ENCODE measurements at places on chromosomes 13 and 19. TPM values are rescaled to one million over a fixed set of nuclear protein-coding genes. Genes with fewer than 3 reads are reported as not detected.

- DNase-seq, result no peak
Measured at GRCh38 chr13:41971848-41972247, 10.9 kb upstream of the VWA8 start.

DNA sequence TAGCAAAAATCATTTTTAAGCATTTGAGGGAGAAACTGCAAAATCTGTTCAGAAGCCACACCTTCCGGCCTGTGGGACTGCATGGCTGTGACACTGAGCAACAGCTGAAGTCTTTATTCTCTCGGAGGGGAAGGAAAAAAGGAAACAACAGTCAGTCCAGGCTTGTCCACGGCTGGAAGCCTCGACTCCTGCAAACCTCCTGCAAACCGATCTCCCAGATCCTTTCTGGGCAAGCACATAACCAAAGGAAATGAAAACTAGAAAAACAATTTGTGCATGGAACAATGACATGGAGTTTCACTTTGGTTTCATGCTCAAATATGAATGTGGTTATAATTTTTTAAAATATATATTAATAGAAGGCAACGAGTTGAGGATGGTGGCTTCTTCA, 1.0 kb downstream of the COL4A1 start:
- DNase-seq, result no peak

GRCh38 chr13:107585469-107586180, 629.7 kb downstream of the LIG4 start:
- DNase-seq, result no peak

GRCh38 chr19:54462655-54463530, 685 bp downstream of the LENG9 start:
- peak; percentile 72 for DNase-seq

DNA sequence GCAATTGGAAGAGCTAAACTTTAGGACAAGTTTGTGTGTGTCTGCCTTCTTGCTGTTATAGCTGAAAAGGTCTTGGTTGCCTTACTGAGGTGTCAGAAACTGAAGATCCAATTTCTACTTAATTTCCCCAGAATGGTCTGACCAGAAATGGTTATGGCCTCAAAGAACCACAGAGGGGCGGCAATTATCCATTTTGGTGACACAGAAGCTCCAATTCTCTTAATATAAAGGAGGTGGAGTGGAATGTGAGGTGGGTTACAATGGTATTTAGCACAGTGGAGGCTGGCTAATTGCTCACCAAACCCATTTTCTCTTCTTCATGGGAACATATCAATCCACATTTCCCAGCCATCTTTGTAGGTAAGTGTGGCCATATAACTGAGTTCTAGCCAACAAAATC, 1157.2 kb downstream of the OLFM4 start:
- peak; percentile 36 for DNase-seq

GRCh38 chr19:8445488-8446001, 770 bp downstream of the HNRNPM start:
- DNase-seq, result peak; percentile 60

GRCh38 chr19:29590278-29590677, 15.8 kb upstream of the POP4 start:
- no peak for DNase-seq

GRCh38 chr13:24986826-24987225, 109.1 kb upstream of the PABPC3 start:
- DNase-seq, result no peak

DNA sequence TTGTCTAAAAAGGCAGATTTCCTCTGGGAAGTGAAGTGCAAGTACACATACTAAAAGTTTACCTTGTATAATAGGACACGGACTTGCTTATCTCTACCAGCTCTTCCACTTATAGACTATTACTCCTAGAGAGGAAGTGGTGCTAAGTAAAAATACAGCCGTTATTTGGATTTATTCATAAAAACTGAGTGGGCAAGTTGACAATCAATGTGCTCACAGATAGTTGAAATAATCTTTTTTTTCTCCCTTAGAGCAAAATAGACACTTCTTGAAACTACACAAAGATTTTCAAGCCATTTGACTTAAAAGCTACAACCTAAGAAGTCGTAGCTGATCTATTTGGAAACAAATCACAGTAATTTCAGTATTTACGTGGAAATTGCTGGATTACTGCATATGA, 2584.7 kb upstream of the PCDH20 start:
- DNase-seq, result no peak

DNA sequence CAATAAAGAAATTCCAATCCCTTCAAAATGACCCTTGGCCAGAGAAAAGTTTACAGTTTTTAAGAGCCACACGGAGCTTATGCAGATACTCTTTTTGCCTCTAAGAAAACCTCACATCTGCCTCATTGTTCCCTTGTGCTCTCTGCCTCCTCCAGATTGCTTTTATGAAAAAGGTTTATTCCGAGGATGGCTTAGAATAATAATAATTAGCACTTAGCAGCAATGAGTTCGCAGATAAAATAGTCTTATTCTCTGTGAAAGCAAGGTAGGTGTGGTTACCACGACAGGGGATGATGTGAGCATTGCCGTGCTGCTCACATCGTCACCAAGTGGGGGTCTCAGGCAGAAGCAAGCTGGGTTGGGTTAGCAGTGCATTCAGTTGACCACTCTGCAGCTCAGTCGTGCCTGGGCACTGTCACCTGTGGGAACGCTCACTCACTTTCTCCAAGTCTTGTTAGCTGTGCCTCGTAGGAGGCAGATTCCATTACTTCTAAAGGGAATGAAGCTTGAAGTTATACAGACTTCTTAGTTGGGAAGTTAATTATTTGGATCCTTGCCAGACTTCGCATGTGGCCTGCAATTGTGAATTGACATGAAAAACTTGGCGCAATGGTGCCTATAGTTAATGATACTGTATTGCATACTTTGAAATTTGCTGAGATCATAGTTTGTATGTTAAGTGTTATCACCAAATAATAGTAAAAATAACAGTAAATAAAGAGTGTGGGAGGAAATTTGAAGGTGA, 157.2 kb downstream of the MYO16 start:
- no peak for DNase-seq

DNA sequence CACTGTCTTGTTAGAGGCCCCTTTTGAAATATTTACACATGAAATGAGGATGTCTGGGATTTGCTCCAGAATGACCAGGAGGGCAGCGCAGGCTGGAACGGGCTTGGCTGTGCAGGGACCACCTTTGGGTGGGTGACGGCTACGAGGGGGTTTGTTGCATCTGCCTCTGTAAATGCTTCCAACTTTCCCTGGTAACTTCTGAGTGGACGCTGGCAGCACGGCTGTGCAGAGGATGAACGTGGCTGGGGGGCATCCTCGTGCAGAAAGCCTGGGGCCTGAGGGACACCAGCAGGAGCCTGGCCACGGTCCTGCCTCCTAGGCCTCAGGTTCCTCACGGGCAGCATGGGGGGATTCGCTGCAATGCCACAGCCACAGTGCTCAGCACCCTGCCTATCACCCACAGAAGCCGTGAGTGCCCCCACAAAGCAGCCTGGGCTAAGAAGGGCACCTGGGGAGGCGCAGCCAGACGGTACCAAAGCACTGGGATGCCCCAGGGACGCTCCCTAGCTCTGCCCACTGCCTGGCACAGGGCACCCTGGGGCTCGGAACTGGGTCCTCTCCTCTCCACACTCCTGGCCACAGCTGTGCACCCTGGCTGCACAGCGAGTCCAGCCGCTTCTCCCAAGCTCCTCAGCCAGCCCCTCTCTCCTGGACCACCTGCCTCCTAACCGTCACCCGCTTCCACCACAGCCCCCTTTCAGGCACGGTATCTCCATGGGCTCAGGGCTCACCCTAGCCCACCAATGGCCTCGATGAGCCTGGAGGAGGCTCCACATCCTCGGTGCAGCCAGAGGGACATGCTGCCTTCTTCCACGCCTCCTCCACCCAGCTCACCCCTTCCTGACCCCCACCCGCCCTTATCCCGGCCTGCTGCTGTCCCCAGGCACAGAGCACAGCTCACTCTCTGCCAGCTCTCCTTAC, 44.5 kb downstream of the MLLT1 start:
- DNase-seq, result no peak

DNA sequence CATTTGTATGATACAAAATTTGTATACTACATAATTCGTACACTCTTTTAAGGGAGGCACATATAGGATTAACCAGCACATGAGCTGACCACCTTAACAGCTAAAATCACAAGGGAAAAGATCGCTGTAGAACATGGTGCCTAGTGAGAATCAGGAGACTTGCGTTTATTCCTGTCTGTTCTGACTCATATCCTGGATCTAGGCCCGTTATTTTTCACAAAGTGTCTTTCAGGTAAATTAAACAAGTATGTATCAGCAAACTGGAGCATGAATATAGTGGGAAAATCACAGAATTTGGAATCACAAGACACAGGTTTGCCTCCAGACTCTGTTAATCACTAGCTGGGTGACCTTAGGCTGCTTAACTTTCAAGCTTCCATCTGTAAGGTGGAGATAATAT, 47.5 kb upstream of the ESD start:
- DNase-seq, result no peak

The COX7A1 gene
- total RNA-seq, result 62.3 TPM

The NPAS1 gene
- 1.7 TPM for total RNA-seq

DNA sequence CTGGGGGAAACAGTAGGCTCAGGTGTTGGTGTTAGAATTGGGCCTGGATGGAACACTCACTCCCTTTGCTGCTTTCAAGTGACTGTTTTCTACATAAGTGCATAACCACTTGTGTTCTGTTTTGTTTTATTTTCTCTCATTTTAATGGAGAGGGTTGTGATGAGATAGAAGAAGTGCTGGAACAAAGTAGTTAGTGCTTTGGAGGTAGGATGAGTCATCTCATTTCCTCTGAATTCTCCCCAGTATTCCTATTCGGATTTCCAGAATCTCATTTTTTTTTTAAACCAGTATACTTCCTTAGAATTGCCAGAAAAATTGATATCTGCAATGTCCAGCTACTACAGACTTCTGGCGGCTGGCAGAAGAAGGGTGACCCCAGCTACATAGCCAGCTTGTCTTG, 575.9 kb downstream of the MYO16 start:
- no peak for DNase-seq

Data from glutamatergic neuron (in vitro differentiated cells).